ENCODE measurements at places on chromosomes 3 and 15.

GRCh38 chr15:90191344-90191687 is 9.8 kb upstream of the SEMA4B start:
- no peak for DNase-seq

DNA sequence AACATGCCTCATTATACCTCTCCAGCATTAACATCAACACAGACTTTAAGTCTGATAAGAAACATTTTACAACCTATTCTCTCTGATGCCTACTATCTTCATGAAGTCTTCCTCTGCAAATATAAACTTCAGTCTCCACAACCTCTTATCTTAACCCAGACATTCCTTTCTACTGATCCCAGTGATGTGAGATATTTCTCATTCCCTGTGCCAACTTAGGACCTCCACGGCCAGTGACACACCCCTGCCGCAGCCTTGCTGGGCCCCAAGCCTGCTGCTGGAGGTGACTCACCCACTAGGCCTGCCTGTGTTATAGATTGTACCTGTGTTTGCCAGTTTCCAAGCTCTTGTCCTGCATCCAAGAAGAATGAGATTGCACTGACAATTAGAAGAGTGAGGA is 734.5 kb upstream of the CADM2 start:
- DNase-seq = no peak

GRCh38 chr3:45765266-45765851 is 31.0 kb downstream of the SLC6A20 start:
- DNase-seq = no peak

- no peak for DNase-seq
Observed at GRCh38 chr3:103794656-103795055, 1359.8 kb downstream of the ZPLD1 start.

DNA sequence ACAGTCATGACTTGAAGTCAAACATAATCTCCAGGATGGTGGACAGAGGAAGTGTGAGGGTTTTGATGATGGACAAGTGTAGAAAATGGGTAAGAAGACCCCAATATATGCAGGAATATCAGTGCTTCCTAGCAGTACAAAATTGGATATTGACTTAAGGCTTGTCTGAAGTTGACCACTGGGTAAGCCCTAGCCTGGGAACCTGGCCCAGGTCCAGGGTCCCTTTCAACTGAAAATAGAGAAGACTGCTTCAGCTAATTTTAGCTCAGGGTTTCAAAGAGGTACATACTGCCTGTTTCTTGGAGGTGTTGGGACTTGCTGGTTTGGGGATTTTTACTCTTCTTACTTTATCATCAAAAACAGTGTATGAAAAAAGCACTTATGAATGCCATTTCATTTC is 4.7 kb downstream of the NR1D2 start:
- no peak for DNase-seq

Measured in RWPE2 (cell line).